ENCODE measurements at places on chromosomes 2 and 18. TPM values are rescaled to one million over a fixed set of nuclear protein-coding genes. Genes with fewer than 3 reads are reported as not detected.

- DNase-seq, result no peak
These were observed 1181.6 kb upstream of the CELF4 start for GRCh38 chr18:38747153-38747552.

- no peak for DNase-seq
These were observed 1223.5 kb upstream of the CELF4 start for GRCh38 chr18:38789141-38789540.

The TOGARAM2 gene
- total RNA-seq, result 3.1 TPM

GRCh38 chr18:47981320-47981719 is 50.9 kb upstream of the SMAD2 start:
- no peak for DNase-seq

DNA sequence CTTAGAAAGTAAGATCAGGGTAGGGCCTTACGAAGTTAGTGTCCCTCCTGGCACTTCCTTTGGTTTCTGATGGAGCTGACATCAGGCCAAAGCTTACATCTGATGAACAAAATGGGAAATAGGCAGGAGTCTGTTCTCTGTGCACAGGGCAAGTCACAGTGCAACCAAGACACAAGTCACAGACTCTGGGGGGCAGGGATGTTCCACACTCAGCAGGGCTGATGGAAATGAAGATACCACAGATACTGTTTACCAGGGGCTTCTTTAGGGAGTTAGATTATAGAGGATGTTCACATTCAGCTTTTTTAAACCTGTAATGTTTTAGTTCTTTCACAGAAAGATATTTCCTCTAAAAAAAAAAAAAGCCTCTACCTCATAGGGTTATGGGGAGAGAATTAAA is 106.2 kb upstream of the EPC2 start:
- no peak for DNase-seq

DNA sequence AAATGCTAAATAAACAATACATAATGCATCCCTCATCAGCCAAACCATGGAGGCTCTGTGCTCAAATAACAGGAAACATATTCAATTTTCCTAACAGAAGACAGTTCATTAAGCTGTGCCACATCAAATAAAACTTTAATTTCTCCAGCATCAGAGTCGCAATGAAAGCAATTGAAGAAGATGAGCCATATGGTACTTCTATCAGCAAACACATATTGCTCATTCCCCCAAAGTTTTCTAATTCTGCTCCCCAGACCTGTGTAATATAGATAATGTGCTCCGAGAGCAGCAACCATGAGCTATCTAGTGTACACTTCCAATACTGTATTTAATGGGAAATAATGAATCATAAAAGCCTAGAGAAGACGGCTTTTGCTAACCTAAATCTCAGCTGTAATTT is 263.2 kb downstream of the MEIS1 start:
- no peak for DNase-seq

The UGT1A3 gene
- 2.6 TPM for total RNA-seq

- no peak for DNase-seq
These were observed 230.4 kb upstream of the COPS8 start for GRCh38 chr2:236855176-236855865.

DNA sequence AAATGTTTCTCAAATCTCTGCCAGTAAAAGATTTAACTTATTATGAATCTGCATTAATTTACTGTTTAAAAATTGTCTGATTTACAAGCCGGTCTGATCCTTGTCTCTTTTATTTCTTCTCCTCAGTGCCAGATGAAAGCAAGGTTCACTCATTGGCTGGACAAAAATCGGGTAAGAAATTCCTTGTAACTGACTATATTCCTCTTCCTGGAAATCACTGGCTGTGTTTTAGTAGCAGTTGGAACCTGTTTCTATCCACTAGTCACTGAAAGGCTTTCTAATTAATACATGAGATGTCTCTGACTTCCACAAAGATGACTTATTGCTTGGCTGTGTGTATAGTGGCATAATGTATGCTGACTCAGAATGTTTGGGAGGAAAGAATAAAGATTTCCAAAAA is 436.6 kb upstream of the NRP2 start:
- DNase-seq, result no peak

- no peak for DNase-seq
These were observed 112.0 kb downstream of the GBX2 start for GRCh38 chr2:236056141-236056540.

DNA sequence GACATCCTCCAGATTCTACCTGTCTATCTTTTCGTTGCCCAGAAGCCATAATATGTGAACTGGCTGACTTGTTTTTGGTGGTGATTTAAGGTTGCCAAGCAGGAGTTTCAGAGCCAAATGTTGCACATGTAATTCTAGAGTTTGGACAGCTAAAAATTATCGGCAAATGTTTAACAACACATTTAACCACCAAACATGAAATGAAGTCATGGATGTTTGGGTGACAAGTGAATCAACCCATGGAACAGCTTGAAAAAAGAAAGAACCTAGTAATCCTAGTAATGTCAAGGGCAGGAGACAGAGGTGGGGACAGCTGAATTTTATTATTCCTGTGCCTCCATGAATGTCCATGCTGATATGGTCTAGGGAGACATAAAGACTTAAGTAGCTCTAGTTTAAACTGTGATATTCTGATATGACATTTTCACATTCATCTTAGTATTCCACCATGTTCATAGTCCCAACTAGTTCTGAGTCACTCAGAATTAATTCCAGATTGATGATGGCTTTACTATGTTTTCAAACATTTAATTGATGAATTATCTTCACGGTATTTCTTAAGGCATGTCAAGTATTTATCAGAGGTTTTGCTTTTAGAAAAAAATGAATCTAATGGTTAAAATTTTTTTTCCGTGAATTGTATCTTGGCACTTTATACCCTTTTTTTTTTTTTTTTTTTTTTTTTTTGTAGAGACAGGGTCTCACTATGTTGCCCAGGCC is 101.7 kb downstream of the SOCS6 start:
- no peak for DNase-seq

- DNase-seq, result peak; percentile 41
These were observed 56.5 kb downstream of the EMX1 start for GRCh38 chr2:72973566-72974435.

DNA sequence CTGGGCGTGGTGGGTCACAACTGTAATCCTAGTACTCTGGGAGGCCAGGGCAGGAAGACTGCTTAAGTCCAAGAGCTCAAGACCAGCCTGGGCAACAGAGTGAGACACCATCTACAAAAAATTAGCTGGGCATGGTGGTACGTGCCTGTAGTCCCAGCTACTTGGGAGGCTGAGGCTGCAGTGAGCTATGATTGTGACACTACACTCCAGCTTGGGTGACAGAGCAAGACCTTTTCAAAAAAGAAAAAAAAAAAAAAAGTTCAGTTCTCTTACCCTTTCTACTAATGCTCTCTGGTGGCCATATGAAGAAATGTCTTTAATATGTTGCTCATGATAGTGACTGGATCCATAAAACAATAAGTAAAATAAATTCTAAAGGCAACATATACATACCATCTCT is 14.9 kb downstream of the TYW5 start:
- no peak for DNase-seq

DNA sequence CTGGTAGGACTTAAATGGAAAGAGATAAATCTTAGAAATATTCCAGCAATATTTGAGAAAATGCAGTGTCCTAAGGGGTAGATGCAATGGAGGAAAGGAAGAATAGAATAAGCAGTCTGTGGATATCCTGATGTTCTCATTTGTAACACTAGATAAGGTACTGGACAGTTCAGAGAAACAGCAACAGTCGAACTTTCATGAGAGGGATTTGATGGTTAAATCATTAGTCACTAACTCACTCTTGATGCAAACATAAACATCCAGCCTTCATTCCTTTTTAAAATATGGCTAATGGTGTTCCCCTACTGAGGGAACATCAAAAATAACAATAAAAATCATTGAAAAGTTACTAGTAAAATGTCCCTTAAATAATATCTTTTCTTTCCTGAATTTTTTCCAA is 211.4 kb upstream of the SLC39A10 start:
- no peak for DNase-seq

- DNase-seq, result no peak
These were observed 74.9 kb upstream of the AGAP1 start for GRCh38 chr2:235418918-235419317.

DNA sequence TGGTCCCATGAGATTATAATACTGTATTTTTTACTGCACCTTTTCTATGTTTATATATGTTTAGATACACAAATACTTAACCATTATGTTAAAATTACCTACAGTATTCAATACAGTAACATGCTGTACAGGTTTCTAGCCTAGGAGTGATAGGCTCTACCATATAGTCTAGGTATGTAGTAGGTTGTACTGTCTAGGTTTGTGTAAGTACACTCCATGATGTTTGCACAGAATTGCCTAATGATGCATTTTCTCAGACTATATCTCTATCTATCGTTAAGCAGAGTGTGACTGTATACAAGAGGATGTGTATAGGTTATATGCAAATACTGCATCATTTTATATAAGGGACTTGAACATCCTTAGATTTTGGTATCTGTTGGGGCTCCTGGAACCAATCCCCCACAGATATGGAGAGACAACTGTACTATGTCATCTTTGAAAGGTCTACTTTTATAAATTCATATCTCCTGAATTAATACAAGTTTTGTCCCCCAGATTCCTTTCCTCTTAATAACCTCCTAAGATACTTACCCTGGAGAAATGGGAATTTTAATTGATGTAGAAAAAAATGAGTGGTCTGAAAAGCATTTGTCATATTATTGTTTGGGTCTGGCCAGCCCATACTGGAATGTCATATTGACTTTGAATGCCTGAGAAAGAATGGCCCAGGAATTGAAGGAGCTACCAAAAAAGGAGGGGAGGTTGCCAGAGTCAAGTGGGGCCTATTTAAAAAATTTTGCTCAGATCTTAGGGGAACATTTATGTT is 36.6 kb downstream of the EHBP1 start:
- DNase-seq, result no peak

The CD8B2 gene
- not detected for total RNA-seq

DNA sequence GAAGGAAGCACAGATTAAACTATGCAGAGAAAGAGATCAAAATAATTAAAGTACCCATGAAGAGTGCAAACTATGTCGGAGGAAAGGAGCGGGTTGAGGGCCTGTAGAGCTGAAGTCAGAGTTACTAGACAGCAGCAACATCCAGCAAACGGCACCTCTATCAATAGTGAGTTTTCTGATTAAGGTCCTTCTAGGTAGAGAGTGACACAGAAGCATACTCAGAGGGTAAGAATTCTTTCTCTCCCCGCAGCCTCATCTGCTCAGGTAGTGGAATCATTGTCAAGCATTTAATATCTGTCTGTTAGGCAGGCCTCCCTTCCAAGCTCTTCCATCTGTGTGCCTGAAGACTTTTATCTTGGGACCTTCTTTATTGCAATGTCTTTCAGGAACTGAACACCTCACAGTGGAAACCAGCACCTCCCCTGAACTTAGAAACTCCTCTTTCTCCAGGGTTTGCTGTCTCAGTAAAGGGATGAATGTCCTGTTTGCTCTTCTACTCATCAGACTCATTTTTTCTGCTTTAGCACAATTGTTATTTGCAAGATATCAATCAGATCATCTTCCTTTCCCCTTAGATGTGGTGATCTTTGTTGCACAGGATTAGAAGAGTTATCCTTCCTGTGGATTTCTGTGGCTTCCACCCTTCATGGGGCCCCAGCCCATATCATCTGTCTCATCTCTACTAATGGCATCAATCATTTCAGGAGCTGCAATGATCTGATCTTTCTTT is 28.8 kb downstream of the SP140 start:
- no peak for DNase-seq

GRCh38 chr2:210443527-210443926 is 33.0 kb downstream of the LANCL1 start:
- DNase-seq, result no peak

DNA sequence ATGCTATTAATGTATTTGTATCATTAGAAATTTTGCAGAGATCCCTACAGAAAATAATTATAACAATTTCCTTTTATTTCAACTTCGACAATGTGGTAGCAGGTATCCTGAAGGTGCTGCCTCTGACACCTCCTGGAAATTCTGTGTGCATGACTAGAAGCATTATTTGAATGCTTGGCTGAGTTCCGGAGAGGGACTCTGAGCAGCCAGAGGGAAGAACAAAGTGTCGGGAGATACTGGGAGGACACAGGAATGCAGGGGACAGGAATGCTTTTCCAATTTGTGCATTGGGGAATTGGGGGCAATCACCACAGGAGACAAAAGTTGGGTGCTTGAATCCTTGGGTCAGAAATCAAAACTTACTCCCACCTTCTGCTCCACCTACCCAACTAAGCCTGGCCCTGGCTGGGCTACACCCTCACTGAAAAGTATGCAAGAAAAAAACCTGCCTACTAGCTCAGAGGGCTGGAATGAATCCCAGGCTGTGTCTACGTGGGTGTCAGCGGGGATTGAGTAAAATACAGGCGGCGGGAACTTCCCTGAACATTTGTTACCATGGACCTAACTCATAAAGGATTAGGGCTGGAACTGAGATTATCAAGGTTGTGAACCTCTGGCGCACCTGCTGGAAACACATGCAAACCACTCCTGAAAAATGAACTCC is 299.3 kb downstream of the SOX11 start:
- no peak for DNase-seq

The GALR1 gene
- under 0.01 TPM for total RNA-seq

DNA sequence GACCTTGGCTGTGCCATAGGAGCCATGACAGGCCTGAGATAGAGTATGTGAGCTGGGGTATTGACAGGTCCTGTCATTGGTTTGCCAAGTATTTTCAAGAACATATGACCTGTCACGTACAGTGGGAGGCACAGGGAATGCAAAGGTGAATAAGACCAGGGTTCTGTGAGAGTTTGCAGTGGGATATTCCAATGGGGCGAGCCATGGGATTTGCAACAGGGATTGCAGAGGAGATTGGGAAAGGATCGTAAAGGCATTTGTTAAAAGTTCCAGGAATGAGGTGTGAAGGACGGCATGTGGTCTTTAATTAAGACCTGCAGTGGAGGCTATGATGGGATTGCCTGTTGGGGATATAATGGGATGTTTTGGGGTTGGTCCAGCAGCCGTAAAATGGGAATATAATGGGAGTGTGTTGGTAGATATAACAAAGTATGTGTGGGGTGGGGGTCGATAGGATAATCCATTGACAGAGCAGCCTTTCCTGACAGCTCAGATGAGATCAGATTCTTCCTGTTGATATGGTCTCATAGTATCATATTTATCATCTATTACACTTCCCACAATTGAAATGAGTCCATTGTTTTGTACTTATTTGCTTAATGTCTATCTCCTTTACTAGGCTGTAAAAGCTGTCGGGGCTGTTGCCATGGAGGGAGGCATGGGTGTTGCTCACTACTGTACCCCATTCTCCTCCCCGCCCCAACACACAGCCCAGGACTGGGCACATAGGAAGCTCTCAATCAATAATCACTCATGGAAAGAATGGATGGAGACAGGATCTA is 38.1 kb downstream of the PKDCC start:
- DNase-seq, result no peak

The SOX11 gene
- 0.32 TPM for total RNA-seq

- no peak for DNase-seq
These were observed 62.5 kb upstream of the HPCAL1 start for GRCh38 chr2:10240161-10240681.

- no peak for DNase-seq
These were observed 52.7 kb downstream of the GLS start for GRCh38 chr2:190933361-190933760.

The MTLN gene
- 123 TPM for total RNA-seq

The TUBA3E gene
- 0.27 TPM for total RNA-seq

DNA sequence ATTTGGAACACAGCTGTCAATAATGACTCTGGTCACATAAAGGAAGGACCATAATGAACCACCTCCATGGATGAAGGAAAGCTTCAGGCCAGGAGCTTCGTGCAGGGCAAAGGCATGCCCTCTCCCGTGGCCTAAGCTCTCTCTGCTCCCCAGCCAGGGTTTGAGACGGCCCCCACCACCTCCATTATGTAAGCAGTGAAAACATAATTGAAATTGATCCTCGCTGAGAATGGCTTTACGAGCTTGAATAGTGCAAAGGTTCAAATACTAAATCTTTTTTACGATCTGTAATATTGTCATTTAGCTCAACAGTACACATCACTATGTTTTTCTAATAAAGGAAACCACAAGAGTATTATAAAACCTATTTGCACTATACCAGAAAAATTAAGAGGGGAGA is 5.2 kb upstream of the EDAR start:
- DNase-seq, result no peak
